ENCODE measurements at places on chromosomes 11 and 22.

DNA sequence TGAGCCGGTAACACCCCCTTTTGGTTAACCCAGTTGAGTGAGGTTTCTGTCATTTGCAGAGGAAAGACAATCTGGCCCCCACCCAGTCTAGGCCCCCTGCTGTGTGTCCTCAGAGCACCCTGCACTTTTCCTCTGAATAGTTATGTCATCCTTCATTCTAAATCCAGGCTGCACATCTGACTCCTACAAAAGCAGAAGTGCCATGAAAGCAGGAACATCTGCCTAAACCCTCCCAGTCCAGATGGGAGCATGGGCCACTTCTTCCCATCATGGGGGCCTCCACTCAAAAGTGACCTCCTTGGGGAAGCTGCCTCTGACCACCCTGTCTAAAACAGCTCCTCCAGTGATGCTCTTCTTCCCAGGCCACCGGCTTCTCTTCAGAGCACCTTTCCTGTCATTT lies 53.7 kb upstream of the HMGXB4 start:
- DNase-seq, result no peak

DNA sequence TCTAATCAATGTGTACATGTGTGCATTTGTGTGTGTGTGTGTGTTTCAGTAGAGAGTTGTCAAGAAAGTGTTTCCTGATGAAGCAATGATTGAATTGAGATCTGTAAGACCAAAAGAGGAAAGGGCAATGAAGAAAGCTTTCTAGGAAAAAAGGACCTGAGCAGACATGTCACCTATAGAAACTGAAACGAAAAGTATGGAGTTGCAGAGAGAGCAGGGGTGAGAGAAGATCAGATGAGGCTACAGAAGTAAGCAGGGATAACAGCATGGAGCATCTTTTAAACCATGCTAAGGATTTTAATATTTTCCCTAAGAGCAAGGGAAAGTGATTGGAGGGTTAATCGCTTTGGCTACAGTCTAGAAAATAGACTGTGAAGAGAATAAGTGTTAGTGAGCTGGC lies 1459.4 kb upstream of the TENM4 start:
- no peak for DNase-seq

- DNase-seq, result no peak
Observed at GRCh38 chr11:68150037-68150436, 28.8 kb upstream of the CHKA start.

- DNase-seq, result no peak
Observed at GRCh38 chr22:44988671-44989070, 21.1 kb downstream of the PHF21B start.

- DNase-seq, result no peak
Observed at GRCh38 chr11:60870733-60871377, 3.5 kb downstream of the ZP1 start.

DNA sequence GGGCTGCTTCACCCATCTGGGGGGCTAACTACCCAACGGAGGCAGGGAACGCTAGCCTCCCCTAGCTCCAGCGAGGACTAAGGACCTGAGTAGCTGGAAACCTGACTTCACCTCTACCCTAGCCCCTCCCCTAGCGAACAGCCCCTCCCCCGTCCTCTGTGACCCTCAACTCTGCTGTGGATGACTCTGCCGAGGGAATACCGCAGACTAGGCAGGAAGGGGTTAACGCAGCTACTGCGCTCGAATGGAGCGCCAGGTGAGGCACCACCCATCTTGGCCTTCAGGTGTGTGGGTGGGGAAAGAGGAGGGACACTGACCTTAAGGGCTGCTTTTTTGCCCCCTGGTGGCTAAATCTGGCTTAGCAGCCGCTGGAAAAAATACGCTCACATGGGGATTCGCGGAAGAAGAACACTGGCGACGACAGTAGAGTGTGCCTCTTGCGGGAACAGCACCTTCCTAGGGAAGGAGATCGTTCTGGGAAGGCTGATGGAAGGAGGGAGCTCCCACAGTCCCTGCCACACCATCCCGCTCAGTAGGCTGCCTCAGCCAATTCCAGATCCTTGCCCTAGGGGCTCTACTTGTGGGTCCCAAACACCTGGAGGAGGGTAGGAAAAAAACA lies 4.5 kb upstream of the BCL9L start:
- peak; percentile 70 for DNase-seq

GRCh38 chr11:103673773-103674172 lies 362.7 kb upstream of the DDI1 start:
- peak; percentile 34 for DNase-seq

DNA sequence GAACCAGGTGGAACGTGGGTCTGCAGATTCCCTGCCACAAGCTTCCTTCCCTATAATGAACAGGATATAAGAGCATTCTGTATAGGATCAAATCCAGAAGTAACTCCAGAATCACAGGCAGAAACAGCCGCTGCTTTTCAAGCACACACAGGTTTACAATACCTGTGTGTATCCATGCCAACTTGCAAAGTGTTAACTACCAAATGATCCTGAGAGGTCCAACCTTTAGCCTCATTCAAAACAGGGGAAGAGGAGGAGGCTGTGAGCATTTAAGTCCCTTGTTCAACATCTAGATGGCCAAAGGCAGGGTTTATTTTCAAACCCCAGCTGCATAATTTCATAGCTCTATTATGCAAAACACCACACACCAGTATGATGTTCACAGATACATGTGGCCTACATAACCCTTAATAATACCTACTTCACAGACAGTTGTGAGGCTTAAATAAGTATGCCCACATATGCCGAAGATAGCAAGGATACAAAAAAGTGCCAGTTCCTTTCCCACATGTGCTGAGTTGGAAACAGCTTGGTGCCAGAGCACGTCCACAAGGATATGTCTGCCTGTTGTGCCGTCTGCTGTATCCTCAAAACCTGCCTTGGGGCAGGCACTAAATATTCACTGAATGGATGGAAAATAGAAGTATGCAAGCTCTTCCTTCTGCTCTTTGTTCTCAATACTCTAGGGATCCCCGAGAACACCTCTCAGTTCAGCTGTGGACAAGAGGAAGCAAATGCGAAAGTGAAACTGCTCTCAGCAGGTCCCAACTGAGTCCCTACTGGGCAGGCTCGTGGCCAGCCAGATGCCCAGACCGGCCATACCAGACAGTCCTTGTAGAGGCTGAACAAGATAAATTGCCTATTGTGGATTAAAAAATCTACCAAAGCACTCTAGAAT lies 66.8 kb downstream of the LARGE1 start:
- DNase-seq, result peak; percentile 73

DNA sequence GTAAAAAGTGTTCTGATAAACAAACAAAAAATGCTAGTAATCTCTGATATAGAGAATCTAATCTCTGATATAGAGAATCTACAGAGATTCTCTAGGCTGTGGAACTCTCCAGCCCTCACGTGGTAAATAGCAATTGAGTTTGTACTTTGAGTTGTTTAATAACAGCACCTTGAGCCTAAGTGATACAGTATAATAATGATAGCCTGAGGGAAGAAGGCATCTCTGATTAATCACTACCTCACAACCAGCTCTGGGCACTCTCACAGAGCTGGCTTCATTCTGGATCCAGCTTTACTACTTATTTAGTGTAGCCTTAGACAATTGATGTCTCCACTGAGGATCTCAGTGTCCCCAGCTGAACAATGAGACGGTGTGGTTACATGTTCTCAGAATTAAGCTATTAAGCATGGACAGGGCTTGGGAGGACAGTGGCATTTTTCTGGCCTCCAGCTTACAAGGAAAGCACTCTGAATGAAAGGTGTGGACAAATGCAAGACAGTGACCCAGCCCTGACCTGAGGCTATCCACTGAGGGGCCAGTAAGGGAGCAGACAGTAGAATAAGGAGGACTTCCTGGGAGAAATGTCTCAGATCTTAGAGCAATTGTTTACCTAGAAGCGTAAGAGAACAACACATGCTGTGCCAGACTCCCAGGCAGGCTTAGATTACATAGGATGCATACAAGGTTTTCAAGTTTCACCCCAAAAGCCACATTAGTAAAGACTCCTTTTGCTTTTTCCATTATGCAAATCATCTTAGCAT lies 88.7 kb upstream of the DRD2 start:
- no peak for DNase-seq
